Endothelial cell of umbilical vein (primary cell): ENCODE measurements at places on chromosomes 11 and 22. TPM values are rescaled to one million over a fixed set of nuclear protein-coding genes. Genes with fewer than 3 reads are reported as not detected.

Gene OR10G4
- not detected in 2 replicates for total RNA-seq

Gene KRTAP5-10
- not detected in 2 replicates for total RNA-seq

Gene GALR3
- not detected in 2 replicates for total RNA-seq

GRCh38 chr11:33867561-33867960 is 24.3 kb downstream of the LMO2 start:
- no peaks in the 10 kb centered on the region for H3K36me3 ChIP-seq
- peak overlapping the region; percentile 90 for H3K4me3 ChIP-seq
- no peaks in the 10 kb centered on the region for H3K27me3 ChIP-seq
- H3K4me1 ChIP-seq = peaks cover 23% of the 10 kb centered on the region
- no peak overlapping the region for H3K27ac ChIP-seq

DNA sequence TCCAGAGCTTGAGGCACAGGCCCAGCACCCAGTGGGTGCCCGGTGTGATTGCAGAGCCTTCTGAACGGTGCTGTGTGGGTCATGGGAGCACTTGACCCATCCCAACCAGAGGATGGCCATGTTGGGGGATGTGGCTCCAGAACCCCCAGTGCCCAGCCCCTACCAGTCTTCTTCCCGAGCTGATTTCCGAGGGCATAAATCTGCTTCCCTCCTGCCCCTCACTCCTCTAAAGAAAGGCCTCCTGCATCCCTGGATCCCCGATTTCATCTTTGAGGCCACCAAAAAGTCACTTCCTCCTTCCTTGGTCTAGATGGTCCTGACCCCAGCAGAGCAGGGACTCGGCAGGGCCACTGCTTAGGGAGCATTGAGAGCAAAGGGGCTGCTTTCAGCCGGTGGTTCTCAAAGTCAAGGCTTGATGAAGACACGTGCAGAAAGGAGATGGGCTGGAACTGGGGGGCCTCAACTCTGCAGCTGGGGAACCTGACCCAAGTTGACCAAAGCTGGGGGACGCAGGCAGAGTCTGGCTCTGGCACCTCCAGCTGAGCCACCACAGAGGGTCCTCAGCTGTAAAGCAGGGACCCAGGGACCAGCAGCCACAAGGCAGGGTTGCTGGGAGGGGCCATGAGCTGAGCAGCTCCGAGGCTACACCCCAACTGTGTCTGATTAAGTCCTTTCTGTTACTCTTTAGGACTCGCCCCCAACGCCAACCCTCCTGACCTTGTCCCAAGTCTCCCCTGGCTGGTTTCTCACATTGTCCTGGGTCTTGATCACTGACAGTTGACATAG is 56.6 kb downstream of the LINC01488 start:
- no peak overlapping the region for H3K4me3 ChIP-seq
- H3K4me1 ChIP-seq = peaks cover 7% of the 10 kb centered on the region
- H3K36me3 ChIP-seq = no peaks in the 10 kb centered on the region
- no peak overlapping the region for H3K27ac ChIP-seq
- DNase-seq = no peak
